Activated T-cell treated with anti-CD3 and anti-CD28 coated beads, Interleukin-2, amount 50 U/mL, for 48 hours (primary cell): ENCODE measurements at places on chromosomes 12 and 14.
A peak's percentile ranks its signal among the peaks of the same experiment; 100 is the strongest.

DNA sequence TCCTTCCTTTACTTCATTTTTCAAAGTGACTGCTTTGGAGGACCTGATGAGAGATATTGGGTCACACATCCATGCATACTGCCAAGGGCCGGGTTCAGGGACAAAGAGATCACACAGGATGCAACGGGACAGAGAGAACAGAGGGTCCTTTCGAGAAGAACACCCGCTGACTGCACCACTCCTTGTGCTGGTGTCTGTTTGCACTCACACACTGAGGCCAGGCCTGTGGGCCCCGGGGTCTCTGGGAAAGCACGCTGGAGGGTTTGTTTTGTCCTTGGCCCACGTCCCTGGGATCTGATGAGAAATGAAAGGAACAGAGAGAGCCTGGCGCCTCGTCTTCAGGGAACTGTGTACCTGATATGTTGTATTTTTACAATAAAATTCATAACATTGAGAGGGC lies 42.2 kb downstream of the PAH start:
- no peak for DNase-seq

DNA sequence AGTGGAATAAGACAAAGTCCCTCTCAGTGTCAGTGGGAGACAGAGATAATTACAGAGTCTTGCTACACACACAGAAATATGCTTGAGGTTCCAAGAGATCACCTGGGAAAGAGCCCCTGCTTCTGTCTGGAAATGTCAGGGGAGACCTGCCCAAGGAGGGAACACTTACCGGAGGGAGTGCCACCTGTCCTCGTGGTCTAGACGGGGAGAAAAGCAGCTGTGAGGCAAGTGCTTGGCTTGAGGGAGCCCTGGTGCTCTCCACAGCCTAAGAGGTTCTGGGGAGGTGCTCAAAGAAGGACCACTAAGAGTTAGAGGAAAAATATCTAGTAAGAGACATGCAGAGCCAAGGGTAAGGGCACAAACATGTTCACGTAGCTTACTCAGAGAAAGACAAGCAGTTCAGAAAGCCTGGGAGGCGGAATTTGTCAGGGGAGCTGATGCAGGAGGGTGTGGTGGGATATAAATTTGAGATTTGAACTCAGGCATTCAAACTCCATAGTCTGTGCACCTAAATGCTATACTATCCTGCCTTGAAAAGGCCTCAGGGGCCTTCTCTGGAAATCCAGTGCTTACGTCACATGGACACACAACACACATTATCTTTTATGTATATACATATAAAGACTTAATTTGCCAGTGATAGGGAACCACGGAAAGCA lies 38.2 kb upstream of the GNPNAT1 start:
- no peak for DNase-seq

DNA sequence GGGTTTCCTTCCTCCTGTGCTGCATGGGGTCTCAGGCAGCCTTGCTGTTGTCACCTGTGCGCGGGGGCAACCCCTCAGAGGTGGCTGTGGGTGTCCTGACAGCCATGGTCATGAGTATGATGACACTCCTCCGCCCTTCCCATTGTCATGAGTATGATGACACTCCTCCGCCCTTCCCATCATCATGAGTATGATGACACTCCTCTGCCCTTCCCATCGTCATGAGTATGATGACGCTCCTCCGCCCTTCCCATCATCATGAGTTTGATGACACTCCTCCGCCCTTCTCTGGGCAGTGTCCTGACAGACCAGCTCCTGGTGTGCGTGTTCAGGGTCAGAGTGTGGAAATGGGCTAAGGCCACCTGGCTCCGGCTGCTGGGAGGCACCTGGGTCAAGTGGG lies 40.0 kb downstream of the FBRSL1 start:
- no peak for DNase-seq

- no peak for DNase-seq
These were observed 34.5 kb downstream of the PLCZ1 start for GRCh38 chr12:18703321-18703720.

DNA sequence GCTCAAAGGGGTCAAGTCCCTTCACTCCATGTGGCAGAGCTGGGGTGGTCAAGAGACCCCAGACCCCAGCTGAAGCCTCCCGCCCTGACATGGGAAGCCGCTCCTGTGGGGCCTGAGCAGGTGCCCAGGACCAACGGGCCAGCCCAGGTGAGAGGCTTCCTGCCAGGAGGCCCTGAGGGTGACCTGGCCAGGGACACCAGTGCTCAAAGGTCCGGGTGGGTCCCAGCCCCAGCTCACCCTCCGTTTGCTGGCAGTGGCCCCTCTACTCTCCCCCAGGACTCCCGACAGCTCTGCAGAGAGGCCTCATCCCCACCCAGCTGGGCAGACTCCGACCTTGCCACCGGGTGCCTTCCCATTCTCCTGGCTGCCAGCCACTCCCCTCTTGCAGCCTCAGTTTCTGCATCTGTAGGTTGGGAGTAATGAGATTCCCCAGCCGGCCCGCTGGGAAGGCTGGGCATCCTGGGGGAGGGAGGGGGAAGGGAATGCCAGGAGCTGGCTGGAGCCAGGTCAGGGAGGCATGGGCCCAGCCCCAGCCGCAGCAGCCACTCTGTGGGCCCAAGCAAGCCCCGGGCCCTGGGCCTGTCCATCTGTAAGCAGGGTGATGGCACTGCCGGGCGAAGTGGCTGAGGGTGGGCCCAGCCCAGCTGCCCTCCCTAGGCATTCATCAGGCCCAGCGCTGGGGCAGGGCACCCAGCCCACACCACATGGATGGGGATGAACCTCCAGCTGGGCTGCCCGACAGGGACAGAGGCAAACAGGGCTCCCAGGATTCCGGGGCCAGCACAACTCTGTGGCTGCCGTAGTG lies 10.3 kb upstream of the INF2 start:
- DNase-seq = no peak

- peak; percentile 93 for DNase-seq
These were observed at the start of gene COPZ1 for GRCh38 chr12:54324617-54325441. Gene COPZ1 (plus strand): TSS chr12:54325131. CDS start chr12:54325164, 33 bp downstream.

- no peak for DNase-seq
These were observed 21.1 kb downstream of the NUBPL start for GRCh38 chr14:31582286-31582691.

- DNase-seq = no peak
These were observed 285.1 kb upstream of the NOS1 start for GRCh38 chr12:117646520-117646919.

GRCh38 chr12:8996682-8997405 lies 7.5 kb downstream of the KLRG1 start:
- DNase-seq = no peak

- no peak for DNase-seq
These were observed 25.5 kb downstream of the GALC start for GRCh38 chr14:87967496-87967895.

DNA sequence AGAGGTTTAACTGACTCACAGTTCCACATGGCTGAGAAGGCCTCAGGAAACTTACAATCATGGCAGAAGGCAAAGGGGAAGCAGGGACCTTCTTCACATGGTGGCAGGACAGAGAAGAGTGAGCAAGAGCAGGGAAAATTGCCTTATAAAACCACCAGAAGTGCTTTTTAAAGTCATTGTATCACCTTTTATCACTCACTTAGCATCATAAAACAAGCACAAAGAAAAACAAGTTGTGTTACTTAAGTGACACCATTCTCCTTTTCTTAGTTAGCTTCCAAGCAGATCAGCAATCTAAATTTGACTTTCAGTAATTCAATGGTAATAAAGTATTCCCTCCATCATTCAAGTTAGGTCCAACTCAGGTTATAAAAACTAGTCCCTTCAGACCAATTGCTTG lies 28.5 kb downstream of the OSBPL8 start:
- DNase-seq = no peak
